ENCODE measurements at places on chromosomes 11 and 22.

DNA sequence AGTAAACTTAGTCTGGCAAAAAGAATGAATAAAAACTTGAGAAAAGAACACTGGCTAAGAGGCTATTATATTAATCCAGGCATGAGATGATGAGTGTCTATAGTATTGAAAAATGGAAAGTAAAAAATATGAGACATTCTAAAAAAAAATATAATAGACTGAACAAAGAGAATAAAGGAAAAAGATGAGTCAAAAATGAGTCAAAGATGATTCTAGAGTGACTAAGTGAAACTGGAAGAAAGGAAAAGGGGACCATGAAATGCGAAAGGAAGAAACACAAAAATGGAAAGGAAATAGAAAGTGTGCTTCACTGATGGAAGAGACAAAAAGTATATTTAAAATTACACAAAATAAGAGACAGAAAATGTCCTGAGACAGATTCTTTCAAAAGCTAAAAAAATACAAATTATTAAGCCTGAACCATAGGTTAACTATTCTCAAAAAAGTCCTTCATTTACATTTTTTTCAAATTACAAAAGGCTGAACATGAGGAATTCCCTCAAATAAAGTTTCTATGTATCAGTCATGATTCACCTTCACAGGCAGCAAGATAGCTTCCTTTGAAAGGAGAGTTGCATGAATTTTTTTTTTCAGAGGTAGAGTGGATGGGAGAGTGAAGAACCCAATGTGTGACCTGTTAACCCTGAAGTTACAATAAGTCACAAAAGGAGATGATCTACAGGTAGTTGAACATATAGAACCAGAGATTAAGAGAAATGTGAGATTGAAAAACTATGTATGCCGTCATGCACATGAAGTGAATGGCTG lies 75.2 kb downstream of the EIF3M start:
- DNase-seq, result no peak

GRCh38 chr22:24247564-24248344 lies 2.9 kb upstream of the GGT5 start:
- no peak for DNase-seq

DNA sequence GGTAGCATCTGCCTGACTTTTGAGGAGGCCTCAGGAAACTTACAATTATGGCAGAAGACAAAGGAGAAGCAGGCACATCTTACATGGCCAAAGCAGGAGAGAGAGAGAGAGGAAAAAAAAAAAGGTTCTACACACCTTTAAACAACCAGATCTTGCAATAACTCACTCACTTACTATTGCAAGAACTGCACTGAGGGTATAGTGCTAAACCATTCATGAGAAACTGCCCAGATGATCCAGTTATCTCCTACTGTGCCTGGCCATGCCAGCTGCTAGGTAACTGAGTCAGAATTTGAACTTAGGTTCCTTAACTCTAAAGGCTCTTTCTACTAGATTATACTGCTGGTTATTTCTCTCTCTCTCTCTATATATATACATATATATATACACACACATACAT lies 7.3 kb downstream of the HORMAD2 start:
- no peak for DNase-seq

- no peak for DNase-seq
Measured at GRCh38 chr11:13942971-13943381, 19.5 kb upstream of the SPON1 start.

DNA sequence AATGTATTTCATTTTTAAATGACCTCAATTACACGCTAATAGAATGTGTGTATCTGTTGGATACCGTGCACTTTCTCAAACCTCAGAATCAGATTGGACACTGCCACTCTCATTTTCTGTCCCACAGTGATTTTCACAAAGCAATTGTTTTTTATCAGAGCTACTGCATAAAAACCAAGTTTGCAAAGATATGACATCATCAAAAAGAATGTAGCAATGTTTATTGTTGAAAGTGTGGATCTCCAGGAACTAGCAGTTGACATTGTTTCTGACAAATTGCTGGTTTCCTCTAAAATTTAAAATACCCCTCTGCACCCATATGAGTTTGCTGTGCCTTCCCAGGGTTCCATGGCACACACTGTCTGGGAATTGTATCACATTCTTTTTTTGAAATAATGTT lies 362.7 kb upstream of the DDI1 start:
- DNase-seq, result no peak

DNA sequence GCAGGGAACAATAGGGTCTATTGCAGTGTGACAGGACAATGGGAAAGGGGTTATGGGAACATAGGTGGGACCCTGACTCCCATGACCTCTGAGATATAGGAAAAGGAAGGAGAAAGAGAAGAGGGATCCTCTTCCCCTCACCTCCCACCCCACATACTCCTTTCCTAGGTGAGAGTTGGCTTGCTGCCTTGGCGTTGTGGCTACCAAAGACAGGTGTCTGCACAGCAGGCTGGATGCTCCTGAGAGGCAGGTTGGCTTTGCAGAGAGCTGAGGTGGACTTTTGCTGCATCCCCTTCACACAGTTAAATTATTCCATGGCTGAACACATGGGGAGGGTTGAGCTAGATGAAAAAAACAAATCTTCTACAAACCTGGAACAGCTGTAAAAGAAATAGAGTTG lies 80.7 kb downstream of the SYT9 start:
- DNase-seq, result no peak

DNA sequence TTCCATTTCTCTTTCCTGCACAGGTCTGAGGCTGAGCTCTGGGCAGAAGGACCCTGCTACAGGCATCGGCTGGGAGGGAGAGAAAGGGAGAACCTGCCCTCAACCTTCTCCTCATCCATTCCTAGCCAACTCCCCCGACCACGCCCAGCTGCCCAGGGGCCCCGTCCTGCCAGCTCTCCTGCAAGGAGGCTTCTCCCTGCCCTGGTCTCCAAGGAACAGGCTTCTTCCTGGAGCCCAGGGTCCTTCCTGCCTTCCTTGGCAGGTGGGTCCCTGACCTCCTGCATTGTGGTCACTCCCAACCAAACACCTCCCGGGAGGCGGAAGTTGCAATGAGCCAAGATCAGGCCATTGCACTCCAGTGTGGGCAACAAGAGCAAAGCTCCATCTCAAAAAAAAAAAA lies 12.5 kb upstream of the HMOX1 start:
- DNase-seq, result no peak

DNA sequence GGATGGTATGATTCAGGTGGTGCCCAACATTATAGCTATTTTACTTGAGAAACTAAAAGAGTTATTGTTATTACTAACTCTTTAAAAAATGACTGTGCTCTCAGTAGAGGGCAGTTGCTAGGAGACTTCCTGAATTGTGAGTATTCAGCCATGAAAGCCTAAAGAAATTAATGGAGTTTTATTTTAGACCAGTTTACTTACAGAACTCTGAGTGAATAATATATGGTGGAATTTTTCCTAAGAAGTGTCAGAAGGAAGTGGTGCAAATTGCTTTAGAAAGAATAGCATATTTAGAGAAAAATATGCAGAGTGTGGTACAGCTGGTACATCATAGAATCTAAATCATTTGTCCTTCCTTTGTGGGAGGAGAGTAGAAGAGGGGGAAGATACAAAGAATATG lies 689.9 kb upstream of the CCDC90B start:
- DNase-seq, result no peak

- DNase-seq, result no peak
Measured at GRCh38 chr22:19505735-19506126, 18.5 kb downstream of the CLDN5 start.

DNA sequence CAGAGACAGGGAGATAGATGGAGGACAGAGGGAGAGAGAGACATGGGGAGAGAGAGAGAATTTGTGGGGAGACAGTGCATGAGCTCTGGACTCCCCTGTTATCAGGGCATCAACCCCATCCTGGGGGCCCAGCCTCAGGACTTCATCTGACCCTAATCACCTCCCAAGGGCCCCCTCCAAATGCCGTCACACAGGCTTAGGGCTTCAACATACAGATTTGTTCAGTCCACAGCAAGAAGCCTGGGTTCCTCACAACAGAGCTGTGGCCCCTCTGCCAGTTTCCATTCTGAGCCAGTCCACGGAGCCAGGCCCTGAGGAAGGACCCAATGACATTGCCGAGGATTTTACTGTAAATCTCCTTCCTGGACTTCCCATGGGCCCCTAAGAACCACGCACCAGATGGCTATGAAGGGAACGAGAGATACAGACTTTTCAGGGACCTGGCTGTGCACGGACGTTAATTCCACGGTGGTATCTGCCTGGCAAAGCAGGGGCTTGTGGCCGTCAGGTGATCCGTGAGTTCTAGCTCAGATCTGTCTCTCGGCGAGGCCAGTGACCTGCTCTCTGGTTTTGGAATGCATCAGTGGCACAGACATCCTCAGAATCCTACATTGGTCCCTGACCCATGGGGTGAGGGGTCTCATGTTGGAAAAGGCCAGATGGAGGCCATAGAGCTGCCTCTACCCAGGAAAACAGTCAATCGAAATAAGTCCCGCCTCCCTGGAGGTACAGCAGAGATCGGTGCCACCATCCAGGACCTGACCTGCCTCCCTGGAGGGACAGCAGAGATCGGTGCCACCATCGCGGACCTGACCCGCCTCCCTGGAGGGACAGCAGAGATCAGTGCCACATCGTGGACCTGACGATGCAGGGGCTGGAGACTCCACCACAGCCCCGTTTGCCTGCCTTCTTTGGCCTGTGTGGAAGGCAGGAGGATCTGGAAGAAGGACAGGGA lies 8.7 kb upstream of the B4GALNT4 start:
- no peak for DNase-seq

GRCh38 chr11:66891851-66892660 lies 35.2 kb downstream of the LRFN4 start:
- DNase-seq, result no peak

DNA sequence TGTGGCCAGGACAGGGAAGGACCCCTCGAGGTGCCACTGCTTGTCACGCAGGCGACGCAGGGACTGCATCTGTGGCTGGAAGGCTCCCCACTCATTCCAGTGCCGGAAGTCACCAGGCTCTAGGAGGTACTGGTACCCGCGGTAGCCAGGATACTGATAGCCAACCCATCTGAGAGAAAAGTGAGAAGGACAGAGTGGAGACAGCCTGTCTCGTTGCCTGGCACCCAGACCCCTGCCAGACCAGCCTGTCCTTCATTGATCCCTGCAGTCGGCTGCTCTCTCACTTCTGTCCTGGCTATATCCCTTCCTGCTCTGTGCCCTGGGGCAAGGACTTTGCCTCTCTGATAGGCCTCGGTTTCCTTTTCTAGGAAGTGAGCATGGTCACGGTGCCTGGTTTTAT lies 9.6 kb upstream of the TPST2 start:
- DNase-seq, result no peak

DNA sequence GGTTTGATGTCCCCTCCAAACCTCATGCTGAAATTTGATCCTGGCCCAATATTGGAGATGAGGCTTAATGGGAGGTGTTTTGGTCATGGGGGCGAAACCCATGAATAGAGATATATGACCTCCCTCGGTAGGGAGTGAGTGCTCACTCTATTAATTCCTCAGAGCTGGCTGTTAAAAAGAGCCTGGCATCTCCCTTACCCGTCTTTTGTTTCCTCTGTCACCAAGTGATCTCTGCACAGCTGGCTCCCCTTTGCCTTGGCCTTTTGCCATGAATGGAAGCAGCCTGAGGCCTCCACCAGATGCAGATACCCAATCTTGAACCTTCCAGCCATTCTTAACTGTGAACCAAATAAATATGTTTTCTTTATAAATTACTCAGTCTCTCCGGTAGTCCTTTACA lies 4.5 kb upstream of the CCDC81 start:
- DNase-seq, result no peak

DNA sequence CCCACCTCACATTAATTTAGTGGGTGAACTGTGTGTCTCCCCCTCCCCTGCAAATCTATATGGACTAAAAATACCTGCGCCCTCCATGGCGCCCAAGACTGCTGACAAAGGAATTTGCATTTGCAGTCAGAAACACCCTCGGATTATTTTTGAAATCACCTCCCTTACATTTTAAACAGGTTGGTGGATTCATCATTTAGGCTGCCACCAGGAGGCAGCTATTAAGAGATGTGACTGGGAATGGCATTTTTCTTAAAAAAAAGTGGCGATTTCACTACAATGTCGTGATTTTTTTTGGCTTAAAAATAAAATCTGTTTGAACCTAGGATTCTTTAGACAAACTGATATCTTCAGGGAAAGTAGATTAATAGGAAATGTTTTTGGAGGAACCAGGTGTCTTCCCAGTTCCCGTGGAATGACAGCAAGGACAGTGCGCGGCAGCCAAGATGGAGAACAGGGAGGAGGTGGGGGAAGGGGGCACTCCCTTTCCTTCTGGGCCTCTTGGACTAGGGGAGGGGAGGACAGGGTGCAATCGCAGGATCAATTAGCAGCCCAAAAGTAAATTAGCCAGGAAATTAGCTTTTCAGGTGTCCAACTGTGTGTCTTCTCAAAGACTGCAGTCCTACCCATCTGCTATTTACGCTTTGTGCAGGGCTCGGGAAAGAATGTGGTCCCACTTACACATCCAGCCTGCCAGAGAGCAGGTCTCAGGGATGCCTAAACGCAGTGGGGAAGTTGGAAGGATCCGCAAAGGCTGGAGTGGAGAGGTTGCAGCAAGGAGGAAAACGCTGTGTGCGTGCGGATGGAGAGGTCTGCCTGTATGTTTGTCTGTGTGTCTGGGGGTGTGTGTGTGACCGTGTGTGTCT lies 496.4 kb downstream of the NTM start:
- DNase-seq, result no peak

- no peak for DNase-seq
Measured at GRCh38 chr11:111429066-111429506, 50.0 kb upstream of the POU2AF1 start.

DNA sequence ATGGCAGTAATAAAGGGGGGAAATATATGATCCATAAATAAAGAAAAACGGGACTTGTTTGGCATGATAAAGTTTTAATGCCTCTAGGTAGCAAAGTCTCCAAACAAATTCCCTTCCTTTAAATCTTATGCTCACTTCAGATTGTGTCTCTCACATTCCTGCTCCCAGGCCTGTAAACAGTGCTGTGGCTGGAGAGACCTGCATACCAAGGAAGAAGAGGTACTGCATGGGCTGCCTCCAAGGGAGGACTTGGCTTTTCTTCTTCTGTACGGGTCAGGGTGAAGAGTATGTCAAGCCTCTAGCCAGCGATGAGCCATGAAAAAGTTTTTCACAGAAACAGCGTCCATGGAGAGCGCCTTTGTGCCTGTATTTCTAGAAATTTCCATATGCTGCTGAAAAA lies 161.8 kb downstream of the KIRREL3 start:
- DNase-seq, result no peak

- DNase-seq, result no peak
Measured at GRCh38 chr11:126197277-126197939, 14.0 kb downstream of the RPUSD4 start.

GRCh38 chr11:125626288-125626950 lies 1.5 kb downstream of the CHEK1 start:
- no peak for DNase-seq

DNA sequence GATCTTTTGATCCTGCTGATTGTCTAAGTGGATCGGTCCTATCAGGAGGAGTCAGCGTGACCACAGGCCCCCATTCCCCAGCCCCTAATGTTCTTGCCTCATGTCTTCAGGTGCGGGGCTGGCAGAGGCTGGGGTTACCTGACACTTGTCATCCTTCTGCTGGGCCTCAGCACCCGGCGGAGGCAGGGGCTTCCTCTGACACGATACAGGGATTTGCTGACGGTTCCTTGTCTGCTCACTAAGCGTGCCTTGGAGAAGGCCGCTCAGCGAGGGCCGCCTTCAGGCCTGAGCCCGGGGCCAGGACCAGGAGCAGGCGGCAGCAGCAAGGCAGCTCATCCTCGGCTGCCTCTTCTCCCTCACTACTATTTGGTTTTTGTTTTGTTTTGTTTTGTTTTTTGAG lies 45.7 kb upstream of the KCNQ1OT1 start:
- DNase-seq, result no peak

GRCh38 chr22:17866127-17866526 lies 91.9 kb upstream of the BID start:
- no peak for DNase-seq

GRCh38 chr11:119476666-119477331 lies 53.8 kb upstream of the THY1 start:
- no peak for DNase-seq
